ENCODE measurements at places on chromosomes 2 and 18.

GRCh38 chr2:186533717-186534116 is 47.7 kb downstream of the ZC3H15 start:
- DNase-seq = no peak

GRCh38 chr2:49836017-49836416 is 681.7 kb upstream of the FSHR start:
- DNase-seq = no peak

- DNase-seq = no peak
Measured at GRCh38 chr2:189440644-189440946, 679 bp upstream of the WDR75 start.

DNA sequence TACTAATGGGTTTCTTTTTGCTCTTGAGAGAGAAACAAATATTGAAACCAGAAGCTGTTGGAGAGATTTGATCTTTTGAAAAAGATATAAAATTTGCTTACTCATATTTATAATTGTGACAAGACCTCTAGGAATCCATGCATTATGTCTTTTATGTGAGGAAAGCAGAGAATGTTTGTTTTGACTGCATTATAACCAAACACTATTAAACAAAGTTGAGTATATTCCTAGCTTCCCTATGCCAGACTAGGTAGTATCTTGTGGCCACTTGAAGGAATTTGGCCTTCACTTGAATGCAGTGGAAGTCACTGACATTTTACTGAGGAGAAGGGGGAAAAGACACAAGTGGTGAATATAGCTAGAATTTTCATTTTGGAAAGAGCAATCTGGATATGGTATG is 521.8 kb upstream of the ZEB2 start:
- DNase-seq = no peak

DNA sequence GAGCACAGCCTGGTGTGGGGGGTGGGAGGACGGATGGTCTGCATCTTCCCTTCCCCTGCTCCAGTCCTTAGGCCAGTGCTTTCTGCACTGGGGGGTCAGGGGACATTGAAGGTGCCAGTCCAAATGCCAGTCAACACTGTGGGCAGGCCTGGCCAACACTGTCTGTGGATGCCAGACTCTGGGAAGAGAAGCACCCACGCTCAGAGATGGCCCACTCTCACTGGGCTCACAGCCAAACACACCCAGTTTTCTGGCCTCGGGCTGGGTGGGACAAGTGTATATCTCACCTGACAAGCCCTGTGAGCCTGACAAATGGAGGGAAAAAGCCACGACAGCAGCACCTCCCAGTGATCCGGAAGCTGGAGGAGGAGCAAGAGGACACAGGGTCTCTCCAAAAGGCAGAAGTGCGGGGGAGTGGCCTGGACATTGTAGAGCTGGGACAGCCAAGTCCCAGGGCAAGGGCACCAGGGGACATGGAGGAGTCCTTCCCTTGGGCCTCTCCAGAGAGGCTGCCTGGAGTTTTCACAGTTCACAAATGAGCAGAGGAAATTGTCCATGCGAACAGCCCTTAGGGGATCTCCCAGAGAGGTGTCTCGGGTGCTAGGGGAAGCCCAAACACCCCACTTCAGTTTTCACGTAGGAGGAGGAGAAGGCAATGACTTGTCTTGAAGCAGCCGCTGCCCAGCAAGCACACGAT is 79.3 kb downstream of the SDC1 start:
- DNase-seq = no peak

GRCh38 chr2:147224070-147224469 is 620.8 kb upstream of the ACVR2A start:
- no peak for DNase-seq

- no peak for DNase-seq
Measured at GRCh38 chr2:150041722-150042425, 445.6 kb downstream of the RND3 start.

DNA sequence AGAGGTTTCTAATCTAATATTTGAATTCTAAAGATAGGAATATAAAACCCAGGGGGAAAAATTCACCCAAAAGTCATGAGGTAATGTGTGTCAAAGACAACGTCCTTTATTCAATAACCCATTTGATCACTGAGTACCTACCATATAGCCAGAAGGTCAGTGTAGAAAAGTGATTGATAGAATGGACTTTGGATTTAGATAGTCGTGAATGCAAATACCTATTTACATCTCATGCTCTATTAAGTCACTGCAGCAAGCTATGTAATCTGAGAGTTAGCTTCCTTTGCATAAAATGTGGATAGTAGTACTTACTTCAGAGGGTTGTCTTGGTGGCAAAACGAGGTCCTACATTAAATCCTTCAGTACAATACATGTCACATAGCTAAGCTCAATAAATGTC is 27.8 kb upstream of the TRIB2 start:
- DNase-seq = no peak

DNA sequence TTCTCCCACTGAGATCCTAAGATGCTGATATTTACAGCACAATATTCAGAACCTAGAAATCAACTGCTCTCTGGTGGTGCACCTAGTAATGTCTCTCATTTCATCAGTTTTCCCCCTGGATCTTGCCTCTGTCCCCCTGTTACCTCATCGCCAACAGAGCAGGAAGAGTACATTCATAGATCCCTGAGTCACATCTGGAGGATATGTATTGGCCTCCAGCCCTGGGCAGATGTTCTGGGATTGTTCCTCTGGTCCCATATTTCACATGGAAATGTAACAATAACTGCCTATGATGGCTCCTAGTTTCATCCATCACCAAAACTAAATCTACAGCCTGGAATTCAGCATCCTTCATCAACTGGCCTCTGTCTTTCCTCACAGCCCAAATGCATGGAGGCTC is 278.8 kb upstream of the SLC14A2 start:
- DNase-seq = no peak

GRCh38 chr2:42918041-42918440 is 125.7 kb upstream of the HAAO start:
- DNase-seq = no peak

DNA sequence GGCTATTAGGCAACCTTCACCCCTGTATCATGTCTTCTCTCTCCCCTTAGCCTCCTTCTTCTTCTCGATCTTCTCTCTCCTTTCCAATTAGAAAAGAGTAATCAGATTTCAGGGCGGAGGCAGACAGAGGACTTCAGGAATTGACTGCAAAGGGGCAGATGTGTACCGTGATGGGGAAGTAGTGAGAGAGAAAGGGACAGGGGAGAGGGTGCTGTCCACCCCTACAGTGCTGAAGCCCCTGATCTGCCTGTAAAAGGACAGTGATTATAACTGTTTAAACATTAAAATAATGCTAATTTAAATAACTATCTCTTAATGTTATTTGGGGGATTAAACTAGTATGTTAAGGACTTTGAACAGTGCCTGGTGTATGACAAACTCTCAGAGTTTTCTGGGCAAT is 178.5 kb downstream of the ACTR3 start:
- no peak for DNase-seq

GRCh38 chr2:232113821-232114220 is 152.3 kb downstream of the DIS3L2 start:
- no peak for DNase-seq

DNA sequence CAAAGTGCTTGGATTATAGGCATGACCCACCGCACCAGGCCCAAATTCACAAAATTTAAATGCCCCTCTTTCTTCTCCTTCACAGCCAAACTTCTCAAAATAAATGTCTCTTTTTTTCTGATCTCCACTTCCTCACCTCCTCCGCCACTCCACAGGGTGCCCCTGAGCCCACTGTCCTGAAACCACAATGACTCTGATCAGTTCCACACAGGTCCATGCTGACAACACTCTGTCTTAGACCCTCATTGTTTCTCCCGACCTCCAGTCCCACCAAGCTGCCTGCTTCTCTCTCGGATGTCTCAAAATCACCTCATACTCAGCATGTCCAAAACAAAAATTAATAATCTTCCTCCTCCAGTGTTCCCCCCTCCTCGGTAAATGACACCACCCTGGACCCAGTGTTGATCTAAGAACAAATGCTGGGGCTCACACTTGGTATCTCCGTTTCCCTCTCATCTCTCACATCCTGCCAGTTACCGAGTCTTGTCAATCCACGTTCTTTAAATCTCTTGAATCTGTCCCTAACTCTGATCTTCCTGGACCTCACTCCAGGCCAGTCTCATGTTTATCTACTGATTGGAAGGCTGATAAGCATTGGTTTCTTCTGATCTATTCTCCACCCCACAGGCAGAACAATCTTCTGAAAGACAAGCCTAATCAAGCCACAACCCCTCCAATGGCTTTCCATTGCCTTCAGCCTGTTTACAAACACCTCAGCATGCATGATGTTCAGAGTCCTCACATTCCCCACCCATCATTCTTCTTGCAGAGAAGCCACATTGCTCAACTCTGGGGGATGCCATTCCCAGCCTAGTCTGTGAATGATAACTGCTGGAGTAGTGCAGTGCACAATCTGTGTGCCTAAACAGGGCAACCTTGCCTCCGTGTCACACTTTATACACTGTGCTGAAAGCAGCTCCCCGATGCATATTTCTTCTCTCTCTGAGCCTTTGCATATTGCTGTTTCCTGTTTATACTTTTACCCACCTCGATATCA is 12.4 kb upstream of the ANKRD44 start:
- DNase-seq = no peak

- DNase-seq = peak; percentile 32
Measured at GRCh38 chr2:47905386-47906156, 727 bp downstream of the FBXO11 start.

DNA sequence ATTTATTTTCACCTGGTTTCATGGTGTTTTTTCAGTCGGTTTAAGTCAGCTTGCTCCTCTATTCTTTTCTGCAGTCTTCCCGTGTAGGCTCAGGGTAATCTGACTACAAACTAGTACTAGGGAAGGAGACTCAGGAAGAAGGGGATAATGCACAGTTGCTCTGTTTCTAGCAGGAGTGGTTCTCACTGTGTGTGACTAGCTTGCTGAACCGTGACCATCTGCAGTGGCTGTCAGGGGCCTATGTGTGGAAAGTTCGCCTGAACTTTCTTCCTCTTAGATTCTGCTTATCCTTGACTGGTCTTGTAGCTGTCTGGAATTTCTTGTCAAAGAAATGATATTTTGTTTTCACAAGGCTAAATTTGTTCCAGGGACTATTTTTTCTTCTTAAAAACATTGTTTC is 46.3 kb upstream of the AQP4 start:
- no peak for DNase-seq

GRCh38 chr18:50196261-50196660 is 1.3 kb upstream of the MYO5B start:
- no peak for DNase-seq

GRCh38 chr2:85393836-85394235 is 16.3 kb downstream of the CAPG start:
- DNase-seq = no peak

DNA sequence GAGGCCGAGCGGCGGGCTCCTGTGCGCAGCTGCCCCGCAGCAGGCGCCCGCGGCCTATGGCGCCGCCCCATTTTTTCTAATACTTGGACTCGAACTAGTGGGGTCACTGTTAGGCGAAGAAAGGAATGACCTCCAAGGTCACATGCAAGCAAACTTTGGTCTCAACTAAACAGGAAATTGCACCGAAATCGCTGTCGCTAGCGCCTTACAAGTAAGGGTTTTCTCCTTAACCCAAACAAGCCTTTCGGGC is 339 bp downstream of the ACAA2 start:
- DNase-seq = no peak

GRCh38 chr2:171158790-171159371 is 1.8 kb downstream of the TLK1 start:
- DNase-seq = no peak

GRCh38 chr18:54284981-54285785 is 15.9 kb downstream of the POLI start:
- no peak for DNase-seq

GRCh38 chr2:3771576-3771975 is 68.2 kb downstream of the DCDC2C start:
- no peak for DNase-seq

GRCh38 chr18:23532848-23533247 is 29.5 kb downstream of the RMC1 start:
- no peak for DNase-seq

DNA sequence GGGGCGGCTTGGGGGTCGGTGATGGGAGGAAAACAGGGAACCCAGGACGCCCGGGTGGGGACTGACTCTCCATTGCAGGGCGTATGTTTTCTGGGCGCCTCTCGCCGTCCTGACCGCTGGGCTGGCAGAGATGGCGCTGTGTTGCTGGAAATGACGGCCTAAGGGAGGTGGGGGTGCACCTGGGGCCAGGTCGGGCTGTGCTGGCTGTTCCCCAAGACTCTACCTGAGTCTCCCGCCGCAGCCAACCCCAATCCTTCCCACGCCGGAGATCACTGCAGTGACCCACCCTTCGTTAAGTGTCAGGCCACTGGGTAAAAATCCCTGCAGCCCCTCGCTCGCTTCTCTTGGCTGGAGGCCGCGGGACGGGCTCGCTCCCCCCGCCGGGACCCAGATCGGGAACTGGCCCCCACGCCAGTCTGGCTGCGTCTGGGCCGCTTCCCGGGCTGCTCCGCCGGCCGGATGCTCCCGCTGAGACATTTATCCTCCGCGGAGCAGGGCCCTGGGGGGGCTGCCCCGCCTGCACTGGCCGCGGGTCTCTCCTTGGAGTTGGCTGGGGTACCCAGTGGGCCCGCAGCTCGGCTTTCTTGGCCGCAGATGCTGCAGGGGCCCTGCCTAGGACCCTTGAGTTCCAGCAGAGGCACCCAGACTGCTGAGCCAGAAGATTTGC is 7.8 kb upstream of the ARMC9 start:
- no peak for DNase-seq

DNA sequence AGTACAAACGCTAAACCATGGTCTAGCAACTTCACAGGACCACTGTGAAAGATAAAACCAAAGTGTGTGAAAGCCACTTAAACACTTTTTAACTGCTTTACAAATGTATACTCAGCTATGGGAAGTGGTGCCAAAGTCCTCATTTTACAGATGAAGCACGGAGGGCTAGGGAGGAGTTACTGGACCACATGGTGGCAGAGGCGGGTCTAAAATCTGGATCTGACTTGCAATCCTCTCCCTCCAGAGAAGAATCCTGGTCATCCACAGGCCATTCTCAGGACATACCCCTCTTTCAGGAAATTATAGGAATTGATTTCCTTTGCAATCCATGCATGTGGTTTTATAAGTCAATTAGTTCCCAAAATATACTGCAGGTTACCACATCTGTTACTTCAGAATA is 84.6 kb upstream of the GYPC start:
- DNase-seq = no peak

GRCh38 chr2:232970051-232970450 is 43.0 kb downstream of the NGEF start:
- no peak for DNase-seq

DNA sequence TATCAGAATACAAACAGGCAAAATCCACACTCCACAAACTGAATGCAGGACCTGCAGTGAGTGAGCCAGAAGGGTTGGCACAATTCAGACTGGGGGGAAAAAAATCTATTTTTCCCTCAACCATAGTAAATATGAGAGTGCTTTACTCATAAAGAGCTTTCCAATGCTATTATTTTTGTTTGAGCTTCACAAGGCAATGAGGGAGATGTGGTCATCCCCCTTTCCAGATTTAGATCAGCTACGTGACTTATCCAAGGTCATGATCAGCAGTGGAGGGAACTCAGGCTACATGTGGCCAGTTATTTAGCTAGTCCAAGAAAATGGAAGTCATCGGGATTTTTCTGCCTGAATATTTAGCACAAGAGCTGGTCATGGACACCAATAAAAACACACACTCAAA is 120.4 kb upstream of the KLF7 start:
- no peak for DNase-seq

- no peak for DNase-seq
Measured at GRCh38 chr2:197674060-197674459, 1.3 kb downstream of the RFTN2 start.

GRCh38 chr2:236045251-236046235 is 122.6 kb downstream of the GBX2 start:
- DNase-seq = no peak
